Neural crest cell (in vitro differentiated cells): ENCODE measurements at places on chromosomes 1 and 21. TPM values are rescaled to one million over a fixed set of nuclear protein-coding genes. Genes with fewer than 3 reads are reported as not detected.

- no peak for DNase-seq
These were observed 103.8 kb downstream of the EPHB2 start for GRCh38 chr1:22814176-22815042.

DNA sequence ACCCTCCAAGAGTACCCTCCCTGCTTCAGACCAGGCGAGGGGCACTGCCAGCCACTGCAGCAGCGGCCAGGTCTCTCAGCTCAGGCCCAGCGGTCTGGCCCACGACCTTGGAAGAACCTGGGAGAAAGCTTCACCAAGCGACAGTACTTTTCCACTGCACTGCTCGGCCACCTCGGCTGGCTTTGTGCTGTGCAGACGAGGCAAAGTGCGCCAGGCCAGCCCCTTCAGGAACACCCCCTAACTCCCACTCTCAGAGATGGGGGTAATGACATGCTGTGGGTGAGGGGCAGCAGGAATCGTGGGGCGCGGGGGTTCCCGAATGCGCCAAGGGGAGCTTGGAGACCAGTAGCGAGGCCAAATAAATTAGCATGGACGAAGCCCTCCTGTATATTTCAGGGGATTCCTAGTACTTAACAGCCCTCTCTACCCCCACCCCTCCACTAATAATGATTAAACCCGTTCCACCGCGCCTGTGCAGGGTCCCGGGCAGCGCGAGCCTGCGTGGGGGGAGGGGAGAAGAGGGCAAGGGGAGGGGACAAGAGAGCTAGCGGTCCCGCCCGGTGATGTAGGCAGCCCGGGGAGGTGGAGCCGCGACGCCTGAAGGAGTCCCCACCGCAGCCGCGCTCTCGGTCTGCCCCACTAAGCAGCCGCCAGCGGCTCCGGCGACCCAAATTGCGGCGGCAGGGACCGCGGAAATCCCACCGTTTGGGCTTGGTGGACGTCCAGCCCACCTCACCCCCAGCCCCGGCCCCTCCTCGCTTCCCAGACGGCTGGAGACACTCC is at the start of gene FAM43B:
FAM43B (plus strand) TSS at position 629 of the 783 bp plus-strand sequence. CDS start 401 bp downstream, outside the sequence.
- DNase-seq = peak; percentile 60

GRCh38 chr1:246503341-246503740 is 3.7 kb downstream of the SMYD3 start:
- no peak for DNase-seq

GRCh38 chr1:157771661-157772425 is 5.1 kb downstream of the FCRL2 start:
- DNase-seq = no peak

GRCh38 chr1:20972855-20973254 is 185.7 kb upstream of the HP1BP3 start:
- DNase-seq = no peak

GRCh38 chr1:2875707-2876561 is 74.4 kb upstream of the TTC34 start:
- no peak for DNase-seq

DNA sequence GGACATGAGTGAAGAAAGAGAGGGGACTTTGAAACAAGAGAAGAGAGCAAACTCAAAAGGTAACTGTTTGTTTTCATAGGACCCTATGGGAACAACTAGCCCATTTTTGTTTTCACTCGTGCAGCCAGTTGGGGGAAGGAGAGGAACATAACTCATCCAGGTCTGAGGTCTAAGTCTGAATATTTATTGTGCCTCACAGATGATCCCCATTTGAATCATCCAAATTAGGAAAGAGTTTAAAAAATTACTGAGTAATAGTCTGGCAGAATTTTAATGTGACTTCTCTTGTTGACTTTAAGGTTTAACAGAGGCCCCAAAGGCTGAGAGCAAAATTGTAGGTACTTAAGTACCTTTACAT is 10.4 kb upstream of the TSPAN2 start:
- no peak for DNase-seq

- peak; percentile 63 for DNase-seq
These were observed 40.6 kb downstream of the AKNAD1 start for GRCh38 chr1:108816049-108816893.

GRCh38 chr1:197173571-197174507 is 27.4 kb upstream of the ASPM start:
- no peak for DNase-seq

DNA sequence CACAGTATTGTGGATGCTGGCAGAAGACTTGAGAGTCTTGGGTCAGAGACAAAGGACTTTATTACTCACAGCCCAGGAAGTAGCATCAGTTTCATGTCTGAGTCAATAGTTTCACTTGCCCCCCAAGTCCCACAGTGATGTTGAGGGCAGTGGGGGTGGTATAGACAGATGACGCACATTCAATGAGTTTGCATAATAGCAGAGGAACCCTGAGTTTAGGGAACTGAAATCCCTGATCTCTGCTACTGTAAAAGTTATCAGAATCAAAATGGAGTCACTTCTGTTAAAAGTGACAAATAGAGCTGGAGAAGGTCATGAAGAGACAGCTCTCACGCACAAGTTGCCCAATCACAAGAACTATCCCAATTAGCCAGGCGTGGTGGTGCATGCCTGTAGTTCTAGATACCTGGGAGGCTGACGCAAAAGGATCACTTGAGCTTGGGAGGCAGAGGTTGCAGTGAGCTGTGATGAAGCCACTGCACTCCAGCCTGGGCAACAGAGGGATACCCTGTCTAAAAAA is 11.5 kb upstream of the HCRTR1 start:
- DNase-seq = no peak

DNA sequence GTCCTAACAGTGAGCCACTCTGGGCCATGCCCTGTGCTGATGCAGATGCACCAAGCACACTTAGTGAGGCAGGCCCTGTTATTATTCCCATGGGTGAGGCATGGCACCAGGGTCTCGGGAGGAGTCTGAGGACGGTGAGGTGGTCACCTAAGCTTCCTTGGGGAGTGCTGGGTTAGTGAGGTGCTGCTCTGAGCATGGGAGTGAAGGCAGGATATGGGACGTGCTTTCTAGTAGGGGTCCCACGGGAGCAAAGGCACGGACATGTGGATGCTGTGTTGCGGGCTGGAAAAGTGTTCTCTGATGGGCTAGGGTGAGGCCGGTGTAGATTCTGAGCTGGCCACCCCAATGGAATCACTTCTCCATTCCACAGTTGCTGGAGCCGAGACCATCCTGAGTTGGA is 77.5 kb upstream of the CSF3R start:
- no peak for DNase-seq

DNA sequence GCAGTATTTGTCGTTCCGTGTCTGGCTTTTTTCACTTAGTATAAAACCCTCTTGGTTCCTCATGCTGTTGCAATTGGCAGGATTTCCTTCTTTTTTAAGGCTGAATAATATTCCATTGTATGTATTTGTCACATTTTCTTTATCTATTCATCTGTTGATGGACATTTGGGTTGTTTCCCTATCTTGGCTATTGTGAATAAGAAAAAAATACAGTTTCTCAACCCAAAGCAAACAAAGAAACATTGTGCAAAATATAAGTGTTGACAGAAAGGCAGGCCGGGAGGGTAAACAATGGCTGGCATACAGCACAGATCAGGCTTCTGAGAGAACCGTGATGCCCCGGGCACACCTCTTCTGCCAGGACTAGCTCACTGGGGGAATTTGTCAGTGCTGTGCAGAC is 26.9 kb downstream of the NENF start:
- no peak for DNase-seq

DNA sequence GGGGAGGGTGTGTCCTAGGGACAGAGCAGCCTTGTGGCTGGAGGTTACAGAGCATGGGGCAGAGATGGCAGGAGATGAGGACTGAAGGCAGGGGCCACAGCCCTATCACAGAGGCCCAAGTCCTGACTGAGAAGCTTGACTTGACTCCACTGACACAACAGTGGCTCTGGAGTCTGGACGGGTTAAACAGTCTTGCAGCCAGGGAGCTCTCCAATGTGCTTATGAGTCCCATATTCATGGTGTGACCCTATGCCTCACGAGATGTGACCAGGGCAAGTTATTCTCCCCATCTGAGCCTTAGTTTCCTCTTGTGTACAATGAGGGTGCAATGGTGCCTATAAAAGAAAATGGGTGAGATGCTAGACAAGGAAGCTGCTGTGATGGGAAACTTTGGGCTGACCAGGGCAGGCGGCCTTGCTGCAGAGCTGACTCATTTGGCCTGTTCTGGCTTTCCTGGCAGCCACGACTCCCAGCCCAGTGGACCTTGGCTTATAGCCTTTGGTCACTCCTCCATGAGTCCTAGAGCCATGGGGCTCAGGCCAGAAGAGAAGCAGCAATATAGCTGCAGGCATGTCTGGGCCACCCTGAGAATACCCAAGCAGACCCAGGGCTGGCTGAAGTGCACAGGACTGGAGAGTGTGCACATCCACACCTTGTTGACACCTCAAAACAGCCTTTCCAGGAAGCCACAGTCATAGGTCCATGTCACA is 2.8 kb upstream of the TTC22 start:
- DNase-seq = no peak

DNA sequence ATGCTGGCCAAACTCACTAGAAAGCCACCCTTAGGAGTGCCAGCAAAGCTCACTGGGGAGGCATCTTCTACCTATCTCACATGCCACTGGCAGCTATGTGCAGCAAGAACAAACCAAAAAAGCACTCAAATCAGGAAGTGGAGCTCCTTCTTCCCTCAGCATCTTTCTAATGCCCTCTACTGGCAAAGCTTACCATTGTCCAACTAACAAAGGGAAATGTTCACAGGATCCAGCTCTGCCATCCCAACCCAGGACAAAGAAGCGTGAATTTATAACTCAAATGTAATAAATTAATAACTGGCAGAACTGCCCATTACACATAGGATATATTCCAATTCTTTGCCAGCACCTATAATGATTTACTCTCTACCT is 38.9 kb downstream of the LEPR start:
- DNase-seq = no peak

DNA sequence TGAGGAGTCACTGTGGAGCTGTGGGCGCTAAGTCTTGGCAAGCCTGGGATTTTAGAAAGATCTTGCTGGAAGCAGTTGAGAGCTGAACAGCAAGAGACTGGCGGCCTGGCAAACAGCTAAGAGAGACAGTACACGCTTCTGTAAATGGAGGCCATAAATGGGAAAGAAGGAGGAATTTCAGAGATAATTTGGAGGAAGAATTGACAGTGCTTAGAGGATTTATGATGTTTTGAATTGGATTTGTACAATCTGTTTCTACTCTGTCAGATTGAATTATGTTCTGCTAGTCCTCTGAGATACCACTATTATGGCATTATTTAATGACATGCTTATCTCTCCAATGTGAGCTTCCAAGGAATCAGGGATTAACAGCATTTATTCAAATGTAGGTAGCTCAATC is 50.1 kb downstream of the ABCA4 start:
- DNase-seq = no peak

DNA sequence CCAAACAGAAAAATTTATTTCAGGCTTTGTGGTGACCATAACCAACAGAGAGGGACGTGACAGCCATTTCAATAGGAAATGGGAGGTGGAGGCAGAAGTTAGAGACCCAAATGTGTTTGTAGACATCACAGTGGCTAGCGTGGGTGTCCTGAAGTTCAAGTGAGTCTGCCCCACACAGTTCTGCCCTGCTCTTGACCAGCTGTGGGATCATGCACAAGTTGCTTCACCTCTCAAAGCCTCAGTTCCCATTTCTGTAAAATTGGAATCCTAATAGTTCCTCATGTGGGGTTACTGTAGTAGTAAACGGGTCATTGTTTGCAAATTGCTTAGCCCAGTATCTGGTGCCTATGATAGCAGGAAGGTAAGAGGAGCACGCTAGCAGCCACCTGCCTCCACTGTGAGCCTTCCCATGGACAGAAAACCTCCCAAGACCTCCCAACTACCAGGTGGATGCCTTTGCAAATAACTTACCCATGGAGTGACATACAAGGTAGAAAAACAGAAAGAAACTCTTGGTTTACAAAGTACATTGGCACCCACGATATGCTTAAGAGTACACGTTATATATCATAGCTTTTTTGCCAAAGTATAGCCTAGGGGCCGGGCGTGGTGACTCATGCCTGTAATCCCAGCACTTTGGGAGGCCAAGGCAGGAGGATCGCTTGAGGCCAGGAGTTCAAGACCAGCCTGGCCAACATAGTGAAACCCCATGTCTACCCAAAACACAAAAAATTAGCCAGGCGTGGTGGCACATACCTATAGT is 29.1 kb downstream of the FHAD1 start:
- no peak for DNase-seq

DNA sequence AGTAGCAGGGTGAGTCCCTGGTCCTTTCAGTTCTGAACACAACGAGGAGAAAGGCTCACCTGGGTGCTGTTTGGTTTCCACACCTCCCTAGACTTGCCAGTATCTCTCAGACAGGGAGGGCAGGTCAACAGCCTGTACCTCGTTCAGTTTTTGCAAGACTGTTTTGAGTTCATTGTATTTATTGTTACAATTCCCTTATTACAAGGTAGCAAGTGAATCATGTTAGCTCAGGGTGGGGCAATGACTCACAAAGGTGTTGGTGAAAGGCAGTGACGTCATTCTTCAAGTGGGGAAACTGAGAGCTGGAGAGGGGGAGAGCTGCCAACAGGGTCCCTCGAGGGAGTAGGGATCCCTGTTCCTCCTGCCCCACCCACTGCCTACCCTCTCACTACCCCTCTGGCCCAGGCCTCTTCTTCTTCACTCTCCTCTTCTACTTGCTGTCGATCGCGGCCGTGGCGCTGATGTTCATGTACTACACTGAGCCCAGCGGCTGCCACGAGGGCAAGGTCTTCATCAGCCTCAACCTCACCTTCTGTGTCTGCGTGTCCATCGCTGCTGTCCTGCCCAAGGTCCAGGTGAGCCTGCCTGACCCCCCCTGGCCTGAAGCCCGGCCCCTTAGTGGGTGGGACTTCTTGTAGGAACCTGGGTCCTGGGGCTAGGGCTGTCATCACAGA is 13.4 kb downstream of the SERINC2 start:
- DNase-seq = no peak

DNA sequence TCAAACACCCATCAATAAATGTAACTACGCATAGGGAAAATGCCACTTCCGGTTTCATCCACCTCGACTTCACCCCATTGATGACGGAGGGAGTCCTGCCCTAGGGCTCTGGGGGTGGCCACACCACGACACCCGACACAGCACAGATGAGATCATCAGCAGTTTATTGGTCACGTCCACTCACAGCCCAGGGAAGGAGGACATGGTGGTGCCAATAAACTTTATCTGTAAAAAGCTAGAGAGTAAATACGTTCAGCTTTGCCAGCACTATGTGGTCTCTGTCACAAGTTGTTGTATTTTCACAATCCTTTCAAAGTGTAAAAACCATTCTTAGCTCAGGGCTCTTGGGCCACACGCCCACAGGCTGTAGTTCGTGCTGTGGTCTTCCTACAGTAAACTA is 16.3 kb downstream of the SETD4 start:
- no peak for DNase-seq

- DNase-seq = no peak
These were observed 181.9 kb downstream of the VPS13D start for GRCh38 chr1:12411747-12412146.

GRCh38 chr1:111666828-111667227 is 47.2 kb downstream of the RAP1A start:
- DNase-seq = no peak

- DNase-seq = no peak
These were observed 1.8 kb downstream of the ROR1 start for GRCh38 chr1:63775418-63776127.

GRCh38 chr1:145690587-145691558 is 16.3 kb downstream of the PDZK1 start:
- DNase-seq = no peak

The HLX gene
- 0.43 and 0.61 TPM in 2 replicates for total RNA-seq

The APCS gene
- not detected in 2 replicates for total RNA-seq

The PRKAB2 gene
- total RNA-seq = 19.4 and 19.7 TPM in 2 replicates

The CORT gene
- 1.2 and 1.3 TPM in 2 replicates for total RNA-seq

The LMX1A gene
- not detected in 2 replicates for total RNA-seq

The SLC25A34 gene
- 2.9 and 3.3 TPM in 2 replicates for total RNA-seq

The C1QC gene
- not detected in 2 replicates for total RNA-seq

The ARHGAP29 gene
- total RNA-seq = 1.5 TPM in 2 replicates

The E2F2 gene
- 23.5 and 23.7 TPM in 2 replicates for total RNA-seq

The CFHR4 gene
- total RNA-seq = not detected in 2 replicates

The KRTAP11-1 gene
- total RNA-seq = not detected in 2 replicates

The SH3D21 gene
- 5.4 and 5.9 TPM in 2 replicates for total RNA-seq
